ENCODE measurements at places on chromosomes 2 and 18.
A peak's percentile ranks its signal among the peaks of the same experiment; 100 is the strongest.

DNA sequence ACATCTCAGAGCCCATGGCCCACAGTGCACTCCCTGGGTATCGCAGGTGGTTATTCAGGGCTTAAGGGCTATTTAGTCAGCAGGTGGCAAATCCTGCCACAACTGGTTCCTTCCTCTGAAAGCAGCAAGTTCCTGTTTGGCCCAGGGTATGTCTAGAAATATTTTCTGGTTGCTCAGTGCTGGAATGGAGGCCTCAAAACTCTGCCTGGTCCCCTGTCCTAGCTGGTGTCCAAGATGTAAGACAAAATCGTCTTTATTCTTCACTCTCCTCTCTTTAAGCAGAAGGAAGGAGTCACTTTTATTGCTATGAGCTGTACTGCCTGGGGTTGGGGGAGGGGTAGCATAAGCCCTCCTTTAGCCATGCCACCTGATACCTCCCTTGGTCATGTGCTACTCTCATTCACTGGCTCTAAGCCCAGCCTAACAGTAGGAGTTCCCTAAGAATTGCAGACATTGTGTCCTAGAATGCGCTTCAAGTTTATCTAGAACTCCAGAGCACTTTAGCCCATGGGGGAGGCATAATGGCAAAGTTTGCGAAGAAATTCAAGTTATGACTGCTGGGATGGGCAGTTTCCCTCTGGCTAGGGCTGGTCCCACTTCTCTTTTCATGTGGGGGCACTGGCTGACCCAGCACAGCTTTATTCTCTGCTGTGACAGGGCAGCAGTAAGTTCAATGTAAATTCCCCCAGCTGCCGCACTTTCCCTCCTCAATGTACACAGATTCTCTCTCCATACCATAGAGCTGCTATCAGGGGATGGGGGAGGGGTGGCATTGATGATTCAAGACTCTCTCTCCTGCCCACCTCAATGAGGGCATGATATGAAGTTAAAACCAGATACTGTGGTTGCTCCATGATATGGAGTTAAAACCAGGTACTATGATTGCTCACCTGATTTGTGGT is 27.1 kb upstream of the CWC22 start:
- DNase-seq, result no peak

- no peak for DNase-seq
Observed at GRCh38 chr2:170019060-170019805, 158.7 kb upstream of the MYO3B start.

DNA sequence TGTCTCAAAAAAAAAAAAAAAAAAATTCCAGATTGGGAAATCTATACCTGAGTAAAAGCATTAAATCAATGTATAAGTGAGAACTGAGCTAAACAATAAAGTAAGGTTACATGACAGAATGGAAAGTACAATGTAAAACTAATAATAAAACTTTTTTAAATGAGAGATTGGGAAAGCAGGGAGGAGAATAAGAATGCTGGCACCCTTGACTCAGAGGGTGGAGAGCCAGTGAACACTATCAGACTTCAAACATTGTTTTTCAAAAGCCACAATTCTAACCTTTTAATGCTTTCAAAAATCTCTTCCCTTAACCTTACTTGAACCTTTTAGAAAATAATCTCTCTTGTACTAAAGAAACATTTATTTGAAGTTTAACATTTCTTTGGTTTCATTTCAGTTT is 63.5 kb downstream of the TBC1D8 start:
- no peak for DNase-seq

- no peak for DNase-seq
Observed at GRCh38 chr2:241465543-241465942, 42.8 kb downstream of the STK25 start.

GRCh38 chr2:208548700-208549099 is 142.1 kb downstream of the PTH2R start:
- DNase-seq, result no peak

GRCh38 chr2:160310118-160310828 is 110.2 kb upstream of the ITGB6 start:
- DNase-seq, result no peak

GRCh38 chr2:239362507-239362906 is 38.3 kb downstream of the HDAC4 start:
- DNase-seq, result no peak

DNA sequence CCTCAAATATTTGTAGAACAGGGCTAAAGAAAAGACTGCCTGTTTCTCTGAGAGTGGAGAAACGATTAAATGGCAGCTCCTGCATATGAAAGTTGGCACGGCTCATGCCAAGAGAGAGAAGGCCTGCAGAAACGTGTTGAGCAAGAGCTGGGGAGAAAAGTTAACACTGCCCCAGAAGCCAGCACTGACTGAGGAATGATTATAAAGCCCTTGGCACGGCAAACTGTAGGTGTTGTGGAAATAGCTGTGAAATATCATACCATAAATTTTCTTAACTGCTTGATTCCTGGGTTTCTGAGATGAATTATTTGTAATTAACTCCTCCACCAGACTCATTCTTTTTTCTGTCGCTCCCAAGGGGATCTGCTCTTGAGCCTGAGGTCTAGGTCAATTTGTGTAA is 4.3 kb downstream of the FRZB start:
- DNase-seq, result no peak

DNA sequence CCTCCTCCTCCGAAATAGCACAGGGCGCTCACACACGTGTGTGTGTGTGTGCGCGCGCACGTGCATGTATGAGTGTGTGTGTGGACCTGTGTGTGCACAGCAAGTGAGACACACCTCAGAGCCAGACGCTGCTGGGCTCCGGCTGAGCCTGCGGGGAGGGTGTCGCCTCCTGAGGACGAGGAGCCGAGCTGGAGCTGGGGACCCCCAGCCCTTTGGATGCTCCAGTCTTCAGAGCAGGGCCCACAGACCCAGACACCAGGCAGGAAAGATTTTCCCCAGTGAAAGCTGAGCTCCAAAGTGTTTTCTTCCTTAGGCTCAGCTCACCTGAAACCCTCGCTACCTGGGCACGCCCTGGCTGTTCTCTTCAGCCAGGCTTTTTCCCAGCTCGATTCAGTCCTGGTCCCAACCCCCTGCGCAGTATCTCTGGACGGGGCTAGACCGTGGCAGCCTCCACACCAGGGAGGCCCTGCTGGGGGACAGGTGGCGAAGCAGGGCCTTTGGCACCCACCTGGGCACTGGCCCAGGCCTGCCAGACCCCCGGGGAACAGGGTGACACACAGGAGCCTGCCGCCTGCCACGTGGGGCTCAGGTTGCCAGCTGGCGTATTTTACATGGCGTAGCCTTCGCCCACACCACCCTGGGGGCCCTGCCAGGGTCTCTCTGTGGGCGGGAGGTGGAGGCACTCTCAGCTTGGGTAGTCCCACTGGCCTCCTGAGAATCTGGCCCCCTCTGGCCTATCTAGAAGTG is 36.2 kb downstream of the PDIA6 start:
- no peak for DNase-seq

DNA sequence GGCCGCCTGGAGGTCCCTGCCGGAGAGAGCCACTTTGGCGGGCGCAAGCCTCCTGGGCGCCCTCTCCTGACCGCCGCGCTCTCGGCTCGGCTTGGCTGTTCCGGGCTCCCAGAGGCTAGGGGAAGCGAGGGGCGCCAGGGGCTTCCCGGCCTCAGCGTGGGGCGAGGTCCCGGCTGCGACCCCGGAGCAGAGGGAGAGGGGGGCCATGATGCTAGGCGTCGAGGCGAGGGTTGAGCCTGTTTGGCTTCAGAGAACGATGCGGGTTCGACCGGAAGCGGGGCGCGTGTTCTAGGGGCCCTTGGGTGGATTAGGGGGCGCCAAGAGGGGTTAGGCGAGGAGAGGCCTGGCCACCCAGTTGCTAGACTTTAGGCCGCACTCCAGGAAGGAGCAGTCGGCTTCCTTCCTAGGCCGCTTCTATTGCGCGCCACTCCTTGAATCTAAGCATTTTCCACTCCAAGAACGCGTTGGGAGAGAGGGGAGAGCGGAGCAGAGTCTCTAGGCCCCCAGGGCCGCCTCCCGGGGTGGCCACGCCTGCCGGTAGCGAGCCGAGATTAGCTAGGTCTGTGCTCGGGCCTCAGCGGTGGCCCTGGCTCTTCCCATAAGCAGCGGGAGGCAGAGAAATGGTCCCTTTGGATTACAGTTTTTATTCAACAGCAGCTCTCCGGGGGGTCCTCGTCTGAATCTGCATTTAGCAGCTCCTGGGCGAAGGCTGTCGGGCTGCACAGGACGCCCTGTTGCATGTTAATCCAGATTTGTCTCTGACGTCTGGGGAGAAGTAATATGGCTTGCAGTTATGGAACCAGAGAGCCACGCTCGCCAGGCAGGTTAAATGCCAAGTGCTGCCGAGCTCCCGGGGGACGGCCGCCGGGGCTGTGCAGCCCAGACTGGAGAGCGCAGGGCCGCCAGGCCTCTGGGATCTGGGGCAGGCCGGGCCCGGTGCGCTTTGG is 11.3 kb downstream of the MEIS1 start:
- peak; percentile 19 for DNase-seq

Data from inflammatory macrophage (primary cell).